Occipital lobe (tissue), 3 donors: ENCODE measurements at places on chromosomes 2 and 18.

DNA sequence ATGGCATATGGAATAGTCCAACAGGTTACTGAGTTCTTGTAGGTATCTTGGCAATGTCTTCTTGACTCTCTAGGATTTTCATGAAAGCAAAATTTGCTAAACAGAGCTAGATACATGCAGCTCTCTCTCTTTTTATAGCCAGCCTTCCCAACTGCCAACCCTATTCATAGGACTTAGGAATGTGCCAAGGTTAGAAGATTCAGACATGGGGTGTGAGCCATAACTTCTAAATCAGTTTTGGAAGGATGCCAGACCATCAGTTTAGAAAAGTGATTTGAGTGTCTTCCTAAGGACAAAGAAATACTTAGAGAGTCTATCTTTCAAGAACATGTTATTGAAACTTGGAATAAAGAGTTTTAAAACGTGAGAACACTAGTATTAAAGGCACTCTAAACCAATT, 619.5 kb upstream of the FANCL start:
- no peak for DNase-seq

GRCh38 chr2:19073522-19073921, 284.9 kb downstream of the OSR1 start:
- no peak for DNase-seq

- DNase-seq, result no peak
Observed at GRCh38 chr2:118098307-118099030, 10.2 kb downstream of the INSIG2 start.

DNA sequence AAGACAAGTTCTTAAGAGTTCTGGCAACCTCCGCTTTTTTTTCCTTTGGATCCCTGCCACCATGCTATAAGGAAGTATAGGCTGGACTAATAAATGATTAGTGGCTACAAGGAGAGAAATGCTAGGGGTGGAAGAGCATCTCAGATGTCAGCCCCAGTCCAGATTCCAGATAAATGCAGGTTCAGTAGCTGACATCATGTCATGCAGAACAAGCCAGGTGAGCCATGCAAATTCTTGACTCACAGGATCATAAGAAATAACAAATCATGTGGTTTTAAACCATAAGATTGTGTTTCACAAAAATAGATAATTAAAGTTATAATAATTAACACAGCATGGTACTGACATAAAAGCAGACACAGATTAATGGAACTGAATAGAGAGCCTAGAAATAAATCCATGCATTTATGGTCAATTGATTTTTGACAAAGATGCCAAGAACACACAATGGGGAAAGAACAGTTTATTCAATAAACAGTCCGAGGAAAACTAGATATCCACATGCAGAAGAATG, 152.9 kb upstream of the SESTD1 start:
- DNase-seq, result no peak

GRCh38 chr2:134865067-134865787, 26.8 kb downstream of the ACMSD start:
- DNase-seq, result no peak
